ENCODE measurements at places on chromosomes 1 and 21.

GRCh38 chr1:247146671-247147070 is 25.1 kb downstream of the ZNF124 start:
- DNase-seq: no peak

GRCh38 chr1:204829133-204829825 is 41.4 kb upstream of the NFASC start:
- DNase-seq: no peak

- peak; percentile 58 for DNase-seq
These were observed 244.5 kb downstream of the NEGR1 start for GRCh38 chr1:72037745-72038343.

DNA sequence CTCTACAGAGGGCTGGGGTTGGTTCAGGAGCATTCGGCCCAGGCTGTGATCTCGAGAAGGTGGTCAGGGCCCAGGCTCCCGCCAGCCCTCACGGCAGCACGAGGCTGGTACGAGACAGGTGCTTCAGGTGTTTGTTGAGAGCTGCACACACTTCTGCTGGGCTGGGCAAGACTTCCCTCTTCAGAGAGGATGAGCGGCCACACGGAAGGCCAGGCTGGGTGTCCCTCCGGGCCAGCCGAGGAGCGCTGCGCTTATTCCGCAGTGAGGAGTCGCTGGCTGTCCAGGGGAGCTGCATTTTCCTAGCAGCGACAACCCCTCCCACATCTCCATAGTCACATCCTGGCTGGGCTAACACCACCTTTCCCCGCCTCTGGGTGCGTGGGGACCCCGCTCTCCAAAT is 50.5 kb downstream of the PDE9A start:
- DNase-seq: no peak

DNA sequence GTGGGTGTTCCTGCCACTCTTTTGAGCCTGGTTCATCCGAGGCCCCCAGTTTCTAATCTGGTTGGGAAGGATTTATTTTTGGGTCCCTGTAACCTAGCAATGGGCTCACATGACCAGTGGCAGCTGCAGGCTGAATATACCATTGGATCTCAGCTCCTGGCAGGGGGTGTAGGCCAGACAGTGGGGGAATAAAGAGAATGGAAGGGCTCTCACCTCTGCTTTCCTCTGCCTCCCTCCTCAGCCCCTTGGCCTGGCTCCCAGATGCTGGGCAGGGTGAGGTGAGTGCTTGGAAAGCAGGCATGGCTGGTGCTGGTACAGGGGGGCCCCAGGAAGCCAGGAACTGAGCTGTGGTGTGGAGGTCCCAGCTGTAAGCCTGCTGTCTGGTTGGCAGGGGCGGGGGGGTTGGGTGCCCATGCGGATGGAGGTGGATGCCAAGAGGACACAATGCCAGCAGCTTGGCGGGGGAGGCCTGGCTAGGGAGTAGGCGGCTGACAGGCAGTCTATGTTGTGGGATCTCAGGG is 3.6 kb upstream of the GPR61 start:
- no peak for DNase-seq

DNA sequence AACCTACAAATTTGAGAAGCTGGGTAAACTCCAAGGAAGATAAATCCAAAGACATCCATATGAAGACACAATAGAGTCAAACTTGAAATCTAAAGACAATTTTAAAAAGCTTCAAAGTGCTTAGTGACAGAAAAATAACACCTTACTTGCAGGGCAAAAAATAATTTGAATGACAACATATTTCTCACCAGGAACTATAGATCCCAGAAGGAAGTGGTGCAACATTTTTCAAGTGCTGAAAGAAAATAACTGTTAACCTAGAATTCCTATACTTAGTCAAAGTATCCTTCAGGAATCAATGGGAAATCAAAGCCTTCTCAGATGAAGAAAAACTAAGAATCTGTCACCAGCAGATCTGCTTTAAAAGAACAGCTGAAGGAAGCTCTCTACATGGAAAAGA is 184.4 kb downstream of the HLX start:
- no peak for DNase-seq

DNA sequence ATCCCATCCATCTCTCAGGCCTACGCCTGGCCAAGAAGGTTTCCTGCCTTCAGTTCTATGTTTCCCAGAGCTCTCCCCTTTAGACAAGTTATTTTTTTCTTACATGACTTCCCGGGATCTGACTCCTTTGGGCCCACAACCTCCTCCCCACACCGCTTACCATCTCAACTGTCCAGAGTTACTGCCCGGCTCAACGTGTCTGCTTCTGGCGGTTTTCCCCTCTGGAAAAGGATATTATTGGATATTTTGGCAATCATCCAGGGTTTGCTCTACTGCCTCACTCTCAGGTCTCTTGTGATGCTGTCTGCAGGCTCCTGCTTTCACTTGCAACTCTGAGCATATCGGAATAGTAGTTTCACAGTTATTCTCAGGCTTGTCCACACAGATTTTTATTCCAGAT is 318.2 kb upstream of the CAMK1G start:
- DNase-seq: no peak

DNA sequence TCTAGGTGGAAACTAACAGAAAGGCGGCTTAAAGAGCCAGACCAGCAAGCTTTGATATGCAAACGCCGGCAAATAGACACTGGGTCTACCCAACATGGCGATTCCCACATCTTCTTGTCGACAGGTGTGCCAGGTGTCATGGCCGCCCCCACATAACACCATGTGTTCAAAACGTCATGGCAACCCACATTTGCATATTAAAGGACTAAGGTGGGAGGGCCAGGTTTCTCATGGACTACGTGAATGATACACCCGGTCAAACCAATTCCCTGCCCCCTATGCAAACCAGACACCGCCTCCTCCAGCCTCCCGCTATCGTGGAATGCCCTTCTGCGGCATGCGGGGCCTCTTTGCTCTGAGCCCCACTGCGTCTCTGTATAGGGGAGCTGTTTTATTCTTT is 41.3 kb downstream of the ICOSLG start:
- DNase-seq: no peak

DNA sequence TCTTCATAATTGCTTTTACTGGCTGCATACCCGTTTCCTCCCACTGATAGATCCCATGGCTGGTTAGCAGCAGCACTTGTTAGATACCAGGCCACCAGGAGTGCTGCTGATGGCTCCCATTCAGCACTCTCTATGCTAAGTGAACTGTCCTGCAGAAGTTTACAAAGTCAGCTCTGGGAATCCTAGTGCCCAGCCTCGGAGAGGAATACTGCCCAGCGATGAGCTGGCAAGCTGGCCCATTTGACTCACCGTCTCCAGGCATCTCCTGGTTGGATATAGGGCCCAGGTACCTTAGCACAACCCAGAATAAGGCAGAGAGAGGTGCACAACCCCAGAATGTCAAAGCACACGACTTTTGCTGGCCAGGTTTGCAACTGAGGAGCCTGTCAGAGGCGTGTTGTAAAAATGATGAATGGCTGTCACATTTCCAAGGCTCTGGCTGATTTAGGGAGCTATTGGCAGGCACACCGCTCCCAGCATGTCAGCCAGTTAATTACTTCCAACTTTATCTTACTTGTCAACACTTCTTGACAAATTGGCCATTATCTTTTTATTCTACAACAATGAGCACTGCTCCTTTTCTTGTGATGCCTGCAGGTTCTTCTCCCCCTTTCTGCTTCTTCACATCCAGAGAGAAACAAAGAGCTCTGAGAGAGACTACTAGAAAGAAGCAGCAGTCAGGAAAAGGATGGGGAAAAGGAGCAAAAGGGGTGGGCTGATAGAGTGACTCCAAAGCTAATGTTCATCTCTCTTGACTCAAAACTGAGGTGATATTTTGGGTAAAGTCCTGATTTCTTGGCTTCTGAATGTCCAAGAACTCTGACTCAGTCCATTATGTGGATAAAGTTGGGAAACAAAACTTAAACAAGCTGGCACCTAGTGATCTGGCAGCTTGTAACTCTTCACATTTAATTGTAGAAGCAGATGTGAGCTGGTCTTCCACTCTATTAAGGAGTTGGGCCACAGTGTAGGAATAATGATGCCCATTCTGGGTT is 10.8 kb upstream of the ANGPTL7 start:
- DNase-seq: no peak

GRCh38 chr1:116203920-116204319 is 92.7 kb downstream of the MAB21L3 start:
- DNase-seq: no peak

DNA sequence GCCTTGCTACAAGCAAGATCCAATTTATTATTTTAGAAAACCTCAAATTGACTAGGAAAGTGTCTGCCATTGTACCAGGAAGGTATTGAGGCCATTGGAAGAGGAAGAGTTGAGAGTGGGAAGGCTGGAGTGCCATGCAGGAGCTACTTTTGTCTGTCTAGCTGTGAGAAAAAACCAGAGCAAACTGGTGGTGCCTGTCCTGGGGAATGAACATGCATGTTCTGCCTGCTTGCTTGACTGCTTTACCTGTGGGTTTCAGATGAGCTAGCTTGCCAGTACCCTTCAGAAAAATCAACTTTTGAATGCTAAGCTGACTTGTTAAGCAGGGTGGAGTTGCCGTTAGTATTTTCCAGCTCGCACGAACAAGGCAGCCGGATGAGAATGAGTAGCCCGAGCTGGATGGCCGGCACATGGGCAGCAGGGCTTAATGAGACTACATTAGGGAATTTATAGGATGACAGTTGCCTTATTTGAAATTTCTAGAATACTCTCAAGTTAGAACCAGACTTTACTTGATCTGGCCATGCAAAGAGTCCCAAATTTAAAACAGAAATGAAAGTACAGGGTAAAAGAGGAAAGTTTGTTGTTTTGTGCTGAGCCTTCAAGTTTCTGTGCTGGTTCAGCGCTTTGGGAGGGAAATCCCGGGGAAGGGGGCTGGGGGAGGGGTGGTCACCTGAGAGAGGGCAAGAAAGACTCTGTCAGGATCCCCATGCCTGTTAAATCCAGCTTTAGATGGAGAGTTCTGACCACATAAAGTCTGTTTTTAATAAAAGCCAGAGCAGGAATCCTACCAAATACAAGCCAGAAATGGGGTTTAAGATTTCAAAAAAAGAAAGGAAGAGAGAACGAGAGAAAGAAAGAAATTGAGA is 29.6 kb upstream of the C1orf105 start:
- no peak for DNase-seq

DNA sequence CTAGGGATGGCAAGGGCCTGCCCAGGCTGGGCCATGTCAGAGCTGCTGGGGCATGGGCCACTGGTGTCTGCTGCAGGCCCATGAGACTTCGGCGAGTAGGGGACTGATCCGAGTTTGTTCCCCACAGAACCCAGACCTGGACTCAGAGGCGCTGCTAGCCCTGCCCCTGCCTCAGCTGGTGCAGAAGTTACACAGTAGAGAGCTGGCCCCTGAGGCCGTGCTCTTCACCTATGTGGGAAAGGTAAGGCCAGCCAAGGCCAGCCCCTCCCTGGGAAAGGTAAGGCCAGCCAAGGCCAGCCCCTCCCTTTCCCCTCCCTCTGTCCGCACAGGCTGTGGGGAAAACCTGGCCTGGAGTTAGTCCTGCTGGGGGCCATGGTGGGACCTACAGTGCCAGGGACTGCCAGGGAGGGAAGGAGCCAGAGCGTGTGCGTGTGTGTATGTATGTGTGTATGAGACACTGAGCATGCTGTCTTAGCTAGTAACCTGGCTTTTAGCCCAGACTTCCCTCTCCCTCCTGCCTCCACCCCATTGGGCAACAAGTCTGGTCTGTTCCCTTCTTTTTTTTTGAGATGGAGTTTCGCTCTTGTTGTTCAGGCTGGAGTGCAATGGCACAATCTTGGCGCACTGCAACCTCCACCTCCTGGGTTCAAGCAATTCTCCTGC is 8.0 kb downstream of the FAAH start:
- peak; percentile 97 for DNase-seq

- peak; percentile 96 for DNase-seq
These were observed at the start of gene PLPP3 for GRCh38 chr1:56578963-56579875. TSS of gene PLPP3 (minus strand) at chr1:56579563. CDS start at chr1:56579016, 547 bp downstream.

DNA sequence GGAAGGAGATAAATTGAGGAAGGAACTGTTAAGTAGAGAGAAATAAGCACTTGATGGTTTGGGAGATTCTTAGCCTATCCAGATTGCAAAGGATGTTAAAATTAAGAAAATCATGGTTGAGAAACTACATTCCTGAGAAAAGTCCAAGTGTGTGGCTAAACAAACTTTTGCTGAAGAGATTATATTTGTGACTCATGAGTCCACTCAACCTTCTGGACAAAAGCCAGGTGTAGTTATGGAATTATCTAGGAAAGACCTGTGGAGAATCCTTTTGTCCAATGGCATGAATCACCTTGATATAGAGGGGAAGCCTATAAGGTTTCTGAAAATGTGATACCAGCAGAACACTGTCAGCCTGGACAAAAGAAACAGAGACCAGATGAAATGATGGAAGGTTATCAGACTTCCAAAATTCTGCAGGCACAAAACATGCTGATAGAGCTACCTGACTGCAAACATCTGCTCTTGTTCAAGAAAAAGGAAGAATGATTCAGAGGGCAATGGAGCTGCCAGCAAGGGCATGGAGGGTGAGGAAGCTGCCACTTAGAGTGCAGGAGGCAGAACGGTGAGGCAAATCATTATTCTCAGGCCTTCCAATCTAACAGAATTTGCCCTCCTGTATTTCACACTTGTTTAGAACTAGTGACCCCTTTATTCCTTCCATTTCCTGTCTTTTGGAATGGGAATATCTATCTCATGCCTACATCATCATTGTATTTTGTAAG is 300.6 kb upstream of the PRMT6 start:
- peak; percentile 55 for DNase-seq

- DNase-seq: no peak
These were observed 97.5 kb downstream of the SMYD2 start for GRCh38 chr1:214378492-214378891.

- DNase-seq: peak; percentile 35
These were observed 333.6 kb upstream of the RUNX1 start for GRCh38 chr21:35382696-35383095.

- no peak for DNase-seq
These were observed 7.7 kb upstream of the ATP1A4 start for GRCh38 chr1:160143695-160144094.

GRCh38 chr21:17435565-17436543 is 77.0 kb upstream of the CXADR start:
- DNase-seq: no peak

- peak; percentile 82 for DNase-seq
These were observed 850.2 kb upstream of the ADAMTS5 start for GRCh38 chr21:27817074-27817473.

- no peak for DNase-seq
These were observed 12.0 kb downstream of the NCMAP start for GRCh38 chr1:24567792-24568388.

DNA sequence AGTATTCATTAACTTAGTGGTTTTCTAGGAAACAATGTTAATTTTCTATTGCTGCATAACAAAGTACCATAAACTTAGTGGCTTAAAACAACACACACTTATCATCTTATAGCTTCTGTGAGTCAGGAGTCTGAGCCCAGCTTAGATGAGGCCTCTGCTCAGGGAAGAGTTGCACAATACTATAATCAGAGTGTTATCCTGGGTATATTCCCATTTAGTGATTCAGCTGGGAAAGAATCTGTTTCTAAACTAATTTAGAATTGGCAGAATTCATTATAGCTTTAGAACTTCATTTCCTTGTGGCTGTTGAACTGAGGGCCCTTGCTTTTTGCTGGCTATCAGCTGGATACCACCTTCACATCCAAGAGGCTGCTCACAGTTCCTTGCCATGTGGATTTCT is 515.5 kb downstream of the BRINP3 start:
- peak; percentile 83 for DNase-seq

GRCh38 chr1:18495635-18496034 is 14.9 kb downstream of the KLHDC7A start:
- DNase-seq: no peak

All from fibroblast of pulmonary artery (primary cell).